Endothelial cell (in vitro differentiated cells): ENCODE measurements at places on chromosomes 6 and 20. TPM values are rescaled to one million over a fixed set of nuclear protein-coding genes. Genes with fewer than 3 reads are reported as not detected.

Gene C6orf118
- total RNA-seq: not detected

Gene MCUR1
- total RNA-seq: 39.7 TPM

Gene COL20A1
- total RNA-seq: not detected

Gene PROKR2
- total RNA-seq: not detected

Gene BTNL2
- not detected for total RNA-seq

Gene CTCFL
- 0.21 TPM for total RNA-seq

Gene TSPO2
- total RNA-seq: not detected

Gene FOXC1
- total RNA-seq: 112 TPM

Gene ARFGAP1
- 106 TPM for total RNA-seq

Gene NR2E1
- not detected for total RNA-seq

Gene CRISP2
- not detected for total RNA-seq

Gene ARHGAP18
- 102 TPM for total RNA-seq

Gene KAT14
- 16.9 TPM for total RNA-seq

Gene SRXN1
- total RNA-seq: 4.1 TPM

Gene HLA-F
- total RNA-seq: 5.1 TPM

Gene TGM3
- total RNA-seq: not detected

Gene RAMACL
- total RNA-seq: 4.9 TPM

Gene EEF1A2
- 0.31 TPM for total RNA-seq

Gene VARS2
- 20.0 TPM for total RNA-seq

Gene HLA-DRA
- total RNA-seq: 0.28 TPM

Gene POFUT1
- total RNA-seq: 43.5 TPM

Gene TNNC2
- total RNA-seq: not detected

Gene DNAAF9
- total RNA-seq: 18.8 TPM

Gene SAMD5
- total RNA-seq: 4.7 TPM
